ENCODE measurements at places on chromosomes 1 and 21. TPM values are rescaled to one million over a fixed set of nuclear protein-coding genes. Genes with fewer than 3 reads are reported as not detected.

DNA sequence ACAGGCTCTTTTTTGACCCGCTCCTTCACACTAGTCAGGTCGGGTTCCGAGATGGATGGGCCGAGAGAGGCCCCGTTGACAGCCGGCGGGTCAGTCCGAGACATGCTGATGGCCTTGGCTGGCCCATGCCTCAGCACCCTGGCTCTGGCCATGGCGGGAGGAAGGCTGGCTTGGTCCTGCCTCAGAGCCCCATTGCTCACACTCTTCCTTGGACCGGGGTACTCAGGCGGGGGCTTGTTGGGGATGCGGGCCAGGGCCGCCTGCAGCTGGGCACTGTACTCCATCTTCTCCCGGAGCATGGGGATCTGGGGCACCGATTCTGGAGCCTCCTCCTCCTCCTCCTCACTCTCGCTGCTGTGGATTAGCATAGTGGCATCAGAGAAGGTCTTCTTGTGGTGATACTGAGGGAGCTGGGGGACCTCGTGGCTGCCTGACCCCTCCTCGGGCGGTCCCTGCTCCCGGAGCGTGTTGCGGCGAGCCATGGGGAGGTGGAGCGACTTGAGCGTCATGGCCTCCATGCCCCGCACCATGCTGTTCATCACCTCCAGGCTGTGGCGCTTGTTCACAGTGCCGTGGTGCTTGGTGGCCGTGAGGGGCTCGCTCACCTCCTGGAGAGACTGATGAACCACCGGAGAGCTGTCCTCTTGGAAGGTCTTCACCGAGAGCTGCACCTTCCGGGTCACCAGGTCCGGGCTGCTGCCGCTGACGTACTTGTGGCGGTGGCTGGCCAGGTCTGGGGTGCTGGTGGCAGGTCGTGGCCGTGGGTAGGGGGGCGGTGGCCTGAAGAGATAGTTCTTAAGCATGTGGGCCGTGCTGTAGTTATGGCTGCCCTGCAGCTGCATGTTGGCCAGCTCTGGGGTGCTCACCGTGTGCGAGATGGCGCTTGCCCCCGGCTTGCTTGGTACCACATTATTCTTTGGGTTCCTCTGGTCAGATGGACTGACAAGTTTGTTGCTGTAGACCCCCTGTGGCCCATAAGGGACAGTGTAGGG is 102.7 kb downstream of the SMYD2 start:
- no peak for DNase-seq

DNA sequence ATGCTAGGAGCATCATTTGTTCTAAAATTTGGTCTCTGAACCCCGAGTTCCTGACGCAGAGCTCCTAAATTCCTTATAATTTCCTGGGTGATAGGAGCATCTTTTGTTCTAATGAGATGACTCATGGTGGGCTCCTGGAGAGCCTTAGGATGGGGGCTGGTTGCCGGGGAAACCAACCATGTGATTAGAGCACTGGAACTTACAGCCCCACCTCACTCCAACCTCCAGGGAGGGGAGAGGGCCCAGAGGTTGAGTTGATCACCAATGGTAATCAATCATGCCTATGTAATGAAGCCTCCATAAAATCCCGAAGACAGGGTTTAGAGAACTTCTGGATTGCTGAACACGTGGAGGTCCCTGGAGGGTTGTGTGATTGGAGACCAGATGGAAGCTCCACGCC is 7.7 kb downstream of the SHISAL2A start:
- no peak for DNase-seq

GRCh38 chr1:51168936-51169335 is 66.9 kb downstream of the C1orf185 start:
- no peak for DNase-seq

DNA sequence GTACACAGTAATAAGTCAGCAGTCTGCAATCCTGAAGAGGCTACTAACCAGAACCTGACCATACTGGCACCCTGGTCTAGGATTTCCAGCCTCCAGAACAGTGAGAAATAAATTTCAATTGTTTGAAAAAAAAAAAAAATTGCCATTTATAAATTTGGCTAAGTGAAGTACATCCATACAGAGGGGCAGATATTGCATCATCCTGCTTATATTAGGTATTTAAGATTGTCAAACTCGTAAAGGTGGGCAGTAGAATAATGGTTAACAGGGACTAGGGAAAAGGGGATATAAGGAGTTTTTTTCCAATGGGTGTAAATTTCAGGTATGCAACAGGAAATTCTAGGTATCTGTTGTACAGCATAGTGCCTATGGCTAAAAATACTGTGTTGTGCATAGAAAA is 1250.9 kb downstream of the BRINP3 start:
- DNase-seq, result no peak

Gene AMY1A
- not detected for total RNA-seq

DNA sequence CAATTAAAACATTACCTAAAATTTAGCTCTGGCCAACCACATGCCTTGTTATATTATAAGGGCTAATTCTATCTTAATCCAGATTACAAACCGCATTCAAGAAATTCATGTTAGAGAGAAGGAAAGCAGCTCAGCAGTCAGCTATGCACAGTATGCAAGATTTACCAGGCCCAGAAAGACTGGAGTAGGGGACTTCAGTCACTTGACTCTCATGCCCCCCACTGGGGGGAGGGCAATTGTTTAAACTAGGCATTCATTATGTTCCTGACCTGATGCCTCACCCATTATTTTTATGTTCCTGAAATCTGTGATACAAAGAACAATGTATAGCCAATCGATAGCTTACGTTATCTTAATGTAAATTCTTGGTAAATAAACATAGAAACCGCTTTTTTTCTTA is 96.9 kb downstream of the ZNF644 start:
- DNase-seq, result no peak

GRCh38 chr21:41600556-41600955 is 92.6 kb upstream of the TMPRSS2 start:
- DNase-seq, result no peak

DNA sequence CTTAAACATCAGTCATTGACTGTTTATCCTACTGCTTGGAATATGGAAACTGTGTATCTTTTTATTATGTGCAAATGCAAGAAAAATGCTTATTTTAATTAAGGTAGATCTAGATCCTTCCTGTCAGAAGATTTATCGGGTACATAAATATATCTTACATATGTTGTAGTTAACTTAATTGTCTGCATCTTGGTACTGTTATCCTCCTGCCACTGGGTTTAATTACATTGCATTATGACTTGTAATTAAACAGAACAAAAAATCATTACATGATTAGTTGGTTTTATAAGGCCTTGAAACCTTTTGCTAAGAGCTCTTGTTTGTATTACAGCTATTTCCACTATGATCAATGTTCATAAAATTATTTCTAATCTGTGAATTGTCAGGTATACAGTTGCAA is 211.2 kb downstream of the PTGER3 start:
- no peak for DNase-seq

DNA sequence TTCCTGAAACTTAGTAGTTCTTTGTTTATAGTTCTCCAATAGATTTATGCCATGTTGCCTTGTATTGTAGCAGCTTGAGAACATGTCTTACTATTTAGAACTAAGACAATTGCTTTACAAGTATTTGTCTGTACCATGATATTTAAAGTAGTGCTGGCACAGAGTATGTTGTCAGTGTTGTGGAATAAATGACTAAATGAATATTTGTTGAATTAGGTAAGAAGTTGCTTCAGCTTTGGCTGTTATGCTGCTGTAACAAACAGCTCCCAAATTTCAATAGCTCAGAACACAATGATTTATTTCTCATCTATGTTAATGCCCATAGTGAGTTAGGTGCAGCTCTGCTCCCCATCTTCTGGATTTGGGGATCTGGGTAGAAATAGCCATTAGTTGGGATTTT is 90.2 kb upstream of the VCAM1 start:
- DNase-seq, result no peak

- DNase-seq, result no peak
These were observed 68.7 kb downstream of the DNTTIP2 start for GRCh38 chr1:93810316-93810715.

GRCh38 chr1:193625255-193625654 is 438.8 kb upstream of the B3GALT2 start:
- DNase-seq, result no peak

DNA sequence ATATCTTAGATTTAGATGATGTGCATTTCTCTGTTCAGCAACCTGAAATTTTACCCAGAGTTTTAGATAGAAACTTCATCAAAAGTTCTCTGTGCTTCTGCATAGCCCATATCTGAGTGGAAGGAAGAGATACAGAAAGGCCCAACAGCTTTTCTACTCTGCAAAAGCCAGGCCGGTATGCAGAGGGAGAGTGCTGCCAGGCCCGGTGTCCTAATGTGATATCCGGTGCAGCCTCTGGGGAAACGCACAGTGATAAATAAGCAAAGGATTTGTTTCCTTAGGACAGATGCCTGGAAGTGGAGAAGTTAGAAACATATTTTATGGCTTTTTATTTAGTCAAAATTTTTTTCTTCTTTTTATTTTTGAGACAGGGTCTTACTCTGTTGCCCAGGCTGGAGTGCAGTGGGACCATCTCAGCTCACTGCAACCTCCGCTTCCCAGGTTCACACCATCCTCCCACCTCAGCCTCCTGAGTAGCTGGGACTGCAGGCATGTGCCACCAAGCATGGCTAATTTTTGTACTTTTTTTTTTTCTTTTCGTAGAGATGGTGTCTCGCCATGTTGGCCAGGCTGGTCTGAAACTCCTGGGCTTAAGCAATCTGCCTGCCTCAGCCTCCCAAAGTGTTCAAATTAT is 145.8 kb downstream of the PATJ start:
- no peak for DNase-seq

Gene KRTAP22-2
- total RNA-seq, result not detected

DNA sequence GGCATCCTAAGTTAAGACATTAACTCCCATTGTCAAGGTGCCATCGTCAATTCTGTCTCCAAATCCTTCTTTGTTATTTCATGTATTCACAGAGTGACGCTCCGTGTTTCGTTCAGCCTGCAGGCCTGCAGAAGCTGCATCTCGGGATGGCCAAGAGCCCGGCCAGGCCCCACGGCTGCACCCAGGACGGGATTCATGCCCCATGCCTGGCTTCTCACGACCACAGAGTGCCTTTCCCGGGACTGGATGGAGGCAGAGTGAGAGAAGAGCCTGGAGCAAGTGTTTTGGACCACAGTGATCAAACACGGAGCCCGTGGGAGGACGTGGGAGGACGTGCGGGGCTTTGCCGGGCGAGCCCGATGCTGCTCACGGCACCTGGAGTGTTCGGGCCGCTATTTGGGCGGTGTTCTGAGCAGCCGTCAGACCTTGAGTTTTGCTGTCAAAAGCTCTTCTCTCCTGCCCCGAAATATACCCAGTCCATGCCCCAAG is 56.8 kb downstream of the COL6A1 start:
- DNase-seq, result no peak

Gene FLG2
- total RNA-seq, result not detected

GRCh38 chr1:241503444-241503843 is 16.1 kb downstream of the FH start:
- no peak for DNase-seq

DNA sequence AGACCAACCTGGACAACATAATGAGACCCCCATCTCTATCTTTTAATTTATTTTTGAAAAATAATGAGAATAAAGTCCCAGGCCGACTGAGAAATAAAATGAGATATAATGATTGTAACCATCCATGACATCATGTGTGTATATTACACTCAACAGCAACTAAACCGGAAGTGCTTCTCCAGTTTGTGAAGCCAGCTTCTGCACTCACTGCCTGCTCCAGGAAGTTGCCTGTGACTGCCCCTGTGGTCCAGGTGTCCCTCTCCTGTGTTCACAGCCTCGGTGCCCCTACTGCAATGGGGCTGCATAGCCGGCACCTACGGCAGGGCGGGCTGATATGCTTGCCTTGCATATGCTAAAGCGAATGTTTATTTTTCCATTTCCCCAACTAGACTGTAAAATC is 68.3 kb downstream of the SSBP3 start:
- peak; percentile 67 for DNase-seq

DNA sequence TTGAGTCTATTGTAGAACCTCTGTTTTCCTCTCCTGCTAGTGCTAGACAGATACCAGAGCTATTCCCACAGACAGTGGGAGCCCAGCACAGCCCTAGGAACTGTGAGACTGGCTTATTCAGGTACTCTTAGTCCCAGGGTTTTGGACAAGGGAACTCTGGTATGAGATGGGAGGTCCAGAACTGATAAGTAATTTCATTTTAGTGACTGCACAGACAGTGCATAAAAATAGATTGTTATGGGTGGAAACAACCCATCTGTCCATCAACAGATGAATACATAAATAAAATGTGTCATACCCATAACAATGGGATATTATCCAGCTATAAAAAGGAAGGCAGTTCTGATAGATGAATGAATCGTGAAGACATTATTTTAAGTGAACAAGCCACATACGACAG is 9.0 kb downstream of the EPS8L3 start:
- no peak for DNase-seq

GRCh38 chr1:29851691-29852090 is 615.4 kb downstream of the PTPRU start:
- DNase-seq, result no peak

Gene SETSIP
- total RNA-seq, result not detected

Gene ZNF281
- 23.6 TPM for total RNA-seq

Gene LAMC2
- total RNA-seq, result 0.38 TPM

GRCh38 chr1:52725903-52726264 is 369 bp upstream of the ZYG11B start:
- no peak for DNase-seq

- no peak for DNase-seq
These were observed 553 bp downstream of the PTGER3 start for GRCh38 chr1:71046891-71047634.

DNA sequence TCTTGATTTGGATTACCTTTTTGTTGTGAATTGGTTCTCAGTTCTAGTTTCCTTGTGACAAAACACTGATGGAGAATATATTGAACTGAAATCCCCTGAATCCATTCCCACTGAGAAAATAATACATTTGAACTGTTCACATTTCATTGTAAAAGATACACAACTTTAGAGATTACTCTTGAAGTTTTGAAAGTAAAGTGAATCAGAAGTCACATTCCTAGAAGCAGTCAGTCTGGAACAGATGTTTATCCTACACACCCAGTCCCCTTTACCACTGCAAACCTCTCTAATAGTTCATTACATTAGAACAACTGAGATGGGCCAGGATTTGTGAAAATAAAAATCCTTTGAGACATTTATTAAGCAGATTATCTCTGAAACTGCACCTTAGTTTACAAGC is 3.4 kb downstream of the RERE start:
- DNase-seq, result no peak

GRCh38 chr1:75559800-75560199 is 51.1 kb downstream of the SLC44A5 start:
- no peak for DNase-seq

- no peak for DNase-seq
These were observed 33.3 kb upstream of the KIF26B start for GRCh38 chr1:245121523-245121922.

Measured in OCI-LY7 (cell line).